ENCODE measurements at places on chromosomes 6 and 20.

DNA sequence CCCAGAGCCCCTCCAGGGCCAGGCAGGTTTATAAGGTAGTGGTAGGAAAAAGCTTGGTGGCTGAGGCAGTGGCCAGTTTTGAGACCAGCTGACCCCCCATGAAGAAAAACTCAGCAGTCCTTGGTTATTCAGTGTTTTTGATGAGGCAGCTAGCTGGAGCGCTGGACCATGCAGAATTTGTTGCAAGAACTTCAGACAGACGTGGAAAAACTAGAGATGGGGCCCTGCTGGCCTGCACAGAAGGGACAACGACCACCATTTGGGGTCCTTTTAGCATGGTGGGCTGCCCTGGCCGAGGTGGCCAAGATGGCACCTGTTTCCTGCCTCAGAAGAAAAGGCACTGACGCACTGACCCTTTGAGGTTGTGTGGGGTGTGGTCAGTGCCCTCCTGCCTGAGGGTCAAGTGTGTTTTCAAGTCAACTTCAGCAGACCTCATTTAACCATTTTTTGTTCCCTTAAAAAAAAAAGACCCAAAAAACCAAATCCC lies 2.7 kb downstream of the RPS21 start:
- no peak for DNase-seq

GRCh38 chr6:52125139-52125538 lies 37.7 kb upstream of the PKHD1 start:
- no peak for DNase-seq

- no peak for DNase-seq
Observed at GRCh38 chr6:82607998-82608725, 244.5 kb downstream of the TPBG start.

GRCh38 chr6:33688451-33689147 lies 22.9 kb downstream of the UQCC2 start:
- no peak for DNase-seq
